Activated CD4-positive, alpha-beta T cell treated with anti-CD3 and anti-CD28 coated beads, Interleukin-2, Interleukin-4, amounts not matched to agents 100 ng/mL and 50 ng/mL, durations not matched to agents 16 hours and 8 hours (primary cell): ENCODE measurements at places on chromosomes 1 and 21.

GRCh38 chr1:33709783-33710718, 153.8 kb upstream of the HMGB4 start:
- no peak for DNase-seq

DNA sequence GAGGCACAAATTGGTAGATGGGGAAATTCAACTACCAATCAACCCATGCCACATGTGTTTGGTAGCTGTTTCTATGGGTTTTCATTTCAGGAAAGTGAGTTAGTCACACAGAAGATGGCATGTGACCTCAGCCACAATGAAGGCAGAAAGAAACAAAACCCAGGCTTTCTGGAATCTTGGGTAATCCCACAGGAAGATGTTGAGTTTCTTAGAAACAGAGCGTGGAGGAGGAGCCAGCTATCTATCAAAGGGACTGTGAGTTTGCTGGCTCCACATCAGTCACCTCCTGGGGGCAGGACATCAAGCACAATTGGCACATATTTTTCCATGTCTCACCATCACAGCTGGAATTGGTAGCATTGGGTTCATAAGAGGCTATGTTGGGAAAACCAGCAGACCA, 188.9 kb upstream of the PLXNA2 start:
- DNase-seq: no peak

- DNase-seq: no peak
These were observed 83.9 kb upstream of the KCNE2 start for GRCh38 chr21:34279883-34280282.

DNA sequence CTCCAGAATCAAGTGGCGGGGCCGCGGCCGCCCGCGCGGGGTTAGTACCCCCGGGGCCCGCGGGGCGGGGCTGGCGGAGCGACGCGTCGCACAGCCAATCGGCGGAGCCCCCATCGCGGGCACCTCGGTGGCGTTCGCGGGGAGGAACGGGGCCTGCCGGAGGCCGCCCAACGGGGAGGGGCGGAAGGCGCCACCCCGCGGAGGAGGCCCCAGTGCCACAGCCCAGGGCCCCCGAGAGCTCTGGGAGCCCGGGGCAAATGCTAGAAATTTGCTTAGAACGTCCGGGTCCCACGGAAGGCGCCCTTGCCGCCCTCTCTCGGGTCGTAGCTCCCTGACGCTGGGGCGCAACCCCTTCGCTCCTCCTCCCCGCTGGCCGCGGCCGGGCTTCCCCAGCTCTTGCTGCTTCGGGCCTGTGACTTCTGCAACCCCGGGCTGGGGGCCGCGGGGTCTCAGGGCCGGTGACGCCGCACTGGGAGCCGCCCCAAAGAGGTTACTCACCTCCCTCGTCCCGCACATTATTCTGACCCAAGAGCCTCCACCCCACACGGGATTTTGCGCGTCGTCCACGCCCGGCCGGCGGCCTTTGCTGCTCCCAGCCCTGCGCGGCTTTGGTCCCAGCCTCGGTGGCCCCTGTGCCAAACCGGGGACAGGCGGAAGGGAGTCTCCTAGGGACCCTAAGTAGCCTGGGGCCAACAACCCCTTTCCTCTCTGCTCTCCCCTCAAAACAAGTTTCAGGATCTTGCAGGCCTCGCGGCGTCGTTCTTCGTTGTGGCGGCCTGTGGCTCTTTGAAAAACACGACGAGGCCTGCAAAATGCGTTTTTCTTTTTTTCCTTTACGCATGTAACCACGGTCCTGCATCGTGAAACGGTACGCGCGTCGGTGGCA, at the start of gene RUNX3:
Gene RUNX3 (minus strand): TSS at position 17 of the 886 bp plus-strand sequence. CDS start 408 bp downstream, outside the sequence.
- peak; percentile 95 for DNase-seq

GRCh38 chr1:177546346-177546745, 375.6 kb downstream of the BRINP2 start:
- DNase-seq: no peak
